ENCODE measurements at places on chromosomes 1 and 21.
A peak's percentile ranks its signal among the peaks of the same experiment; 100 is the strongest.

DNA sequence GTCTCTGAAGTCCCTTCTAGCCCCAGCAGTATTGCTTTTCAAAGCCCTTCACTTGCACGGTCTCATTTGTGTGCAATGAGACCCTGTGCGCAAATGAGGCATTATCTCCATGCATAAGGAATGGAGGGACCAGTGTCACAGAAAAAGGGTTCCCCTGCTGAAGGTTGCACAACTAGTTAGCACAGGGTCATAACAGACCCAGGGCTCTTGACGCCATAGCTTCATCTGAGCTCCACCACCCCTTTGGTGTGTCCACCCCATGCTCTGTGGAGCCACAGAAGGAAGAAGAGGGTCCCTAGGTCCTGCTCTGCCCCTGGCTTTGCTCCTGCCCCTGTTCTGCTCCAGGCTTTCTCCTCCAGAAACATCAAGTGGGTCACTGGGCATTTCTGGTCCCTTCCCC, 12.6 kb downstream of the SH2D2A start:
- H3K4me1 ChIP-seq: peaks cover 25% of the 10 kb centered on the region
- H3K36me3 ChIP-seq: no peaks in the 10 kb centered on the region
- no peak for DNase-seq
- no peak overlapping the region for H3K4me3 ChIP-seq

DNA sequence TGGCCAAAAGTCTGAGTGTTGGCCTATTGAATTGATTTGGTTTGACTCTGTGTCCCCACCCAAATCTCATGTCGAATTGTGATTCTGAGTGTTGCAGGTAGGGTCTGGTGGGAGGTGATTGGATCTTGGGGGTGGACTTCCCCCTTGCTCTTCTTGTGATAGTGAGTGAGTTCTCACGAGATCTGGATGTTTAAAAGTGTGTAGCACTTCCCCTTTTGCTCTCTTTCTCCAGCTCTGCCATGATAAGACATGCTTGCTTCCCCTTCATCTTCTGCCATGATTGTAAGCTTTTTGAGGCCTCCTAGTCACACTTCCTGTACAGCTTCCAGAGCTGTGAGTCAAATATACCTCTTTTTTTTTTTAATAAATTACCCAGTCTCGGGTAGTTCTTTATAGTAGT, 297.1 kb upstream of the ZRANB2 start:
- H3K4me1 ChIP-seq: no peaks in the 10 kb centered on the region
- no peak overlapping the region for H3K4me3 ChIP-seq
- no peaks in the 10 kb centered on the region for H3K36me3 ChIP-seq
- H3K27ac ChIP-seq: no peak overlapping the region

- H3K27ac ChIP-seq: peak overlapping the region; percentile 96
- H3K27me3 ChIP-seq: no peaks in the 10 kb centered on the region
- H3K36me3 ChIP-seq: no peaks in the 10 kb centered on the region
- no peak overlapping the region for H3K4me3 ChIP-seq
Measured at GRCh38 chr1:11790880-11791715, 14.7 kb downstream of the MTHFR start.

DNA sequence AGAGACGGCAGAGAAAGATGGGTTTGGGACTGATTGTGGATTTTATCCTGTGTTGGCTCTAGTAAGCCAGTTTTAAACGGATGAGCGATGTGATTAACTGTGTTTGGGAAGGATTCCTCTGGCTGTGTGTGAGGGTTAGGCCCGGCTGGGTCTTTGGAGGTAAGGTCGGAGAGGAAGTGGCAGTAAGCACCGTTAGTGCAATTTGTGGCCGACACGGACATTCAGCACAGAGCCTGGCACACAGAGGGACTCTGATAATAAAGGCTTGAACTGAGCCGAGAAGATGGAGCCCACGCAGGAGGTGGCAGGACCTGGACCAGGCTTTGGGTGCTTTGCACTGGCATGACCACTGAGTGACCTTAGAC, 1.3 kb downstream of the MTFR1L start:
- DNase-seq: no peak
- peak overlapping the region; percentile 90 for H3K27ac ChIP-seq
- H3K36me3 ChIP-seq: no peaks in the 10 kb centered on the region

All from testis (tissue), 5 donors.